ENCODE measurements at places on chromosomes 2 and 18.

- no peak for DNase-seq
Observed at GRCh38 chr2:129752686-129753085, 226.8 kb upstream of the RAB6C start.

DNA sequence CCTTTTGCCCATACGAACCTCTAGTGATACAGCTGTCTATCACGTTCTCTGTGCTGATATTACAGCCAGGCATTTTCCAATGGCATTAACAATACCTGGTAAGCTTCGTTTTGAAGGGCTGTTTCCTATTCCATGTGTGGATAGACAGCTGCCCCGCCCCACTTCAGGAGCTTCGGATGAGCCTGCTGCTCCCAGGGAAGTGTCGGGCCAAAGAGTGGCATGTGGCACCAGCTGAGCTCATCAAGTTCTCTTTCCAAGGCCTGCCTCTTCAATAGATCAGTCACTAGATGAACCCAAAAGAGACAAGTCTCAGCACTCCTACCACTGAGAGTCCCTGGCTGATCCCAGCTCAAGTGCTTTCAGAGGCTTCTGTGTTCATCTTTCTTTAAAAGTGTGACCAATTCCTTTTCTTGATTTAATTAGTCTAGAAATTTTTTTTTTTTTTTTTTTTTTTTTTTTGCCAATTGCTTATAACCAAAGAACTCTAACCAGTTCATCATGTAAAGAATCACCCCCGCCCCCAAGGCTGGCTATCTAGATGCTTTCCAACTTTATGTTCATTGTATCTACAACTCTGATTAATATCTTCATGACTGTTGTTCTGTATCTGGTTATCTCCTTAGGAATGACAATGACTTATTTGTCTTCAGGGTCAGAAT is 46.6 kb downstream of the HDAC4 start:
- DNase-seq = no peak

DNA sequence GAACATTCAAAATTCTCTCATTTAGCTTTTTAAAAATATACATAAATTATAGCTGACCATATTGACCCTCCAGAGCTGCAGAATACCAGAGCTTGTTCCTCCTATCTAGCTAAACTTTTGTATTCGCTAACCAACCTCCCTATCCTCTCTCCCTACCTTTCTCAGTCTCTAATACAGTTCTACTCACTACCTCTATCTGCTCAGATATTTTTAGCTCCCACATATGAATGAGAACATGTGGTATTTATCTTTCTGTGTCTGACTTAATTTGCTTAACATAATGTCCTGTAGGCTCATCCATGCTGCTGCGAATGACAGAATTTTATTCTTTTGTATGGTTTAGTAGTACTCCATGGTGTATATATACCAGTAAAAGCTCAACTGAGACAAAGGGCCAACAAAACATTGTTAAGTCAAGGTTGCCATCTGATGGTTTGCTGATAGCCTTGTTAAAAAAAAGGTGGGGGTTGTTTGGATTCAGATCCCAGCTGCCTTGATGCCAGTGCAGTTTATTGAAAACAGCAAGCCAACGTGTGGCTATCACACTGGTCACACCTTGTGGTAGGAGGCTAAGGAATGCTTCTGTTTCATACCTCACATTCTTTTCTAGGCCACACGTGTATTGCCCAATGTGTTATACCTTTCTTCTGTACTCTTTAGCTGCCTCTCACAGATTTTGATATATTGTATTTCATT is 101.5 kb downstream of the VWA3B start:
- DNase-seq = no peak

DNA sequence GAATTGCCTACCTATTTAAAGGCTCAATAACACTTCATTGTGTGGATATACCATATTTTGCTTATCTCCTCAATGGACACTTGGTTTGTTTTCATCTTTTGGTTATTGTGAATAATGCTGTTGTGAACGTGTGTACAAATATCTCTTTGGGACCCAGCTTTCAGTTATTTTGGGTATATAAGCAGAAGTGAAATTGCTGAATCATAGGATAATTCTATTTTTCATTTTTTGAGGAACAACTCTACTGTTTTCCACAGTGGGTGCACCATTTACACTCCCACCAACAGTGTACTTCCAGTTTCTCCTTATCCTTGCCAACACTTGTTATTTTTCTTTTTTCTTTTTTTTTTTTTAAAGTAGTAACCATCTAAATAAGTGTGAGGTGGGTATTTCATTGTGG is 29.0 kb downstream of the PTPN4 start:
- no peak for DNase-seq

DNA sequence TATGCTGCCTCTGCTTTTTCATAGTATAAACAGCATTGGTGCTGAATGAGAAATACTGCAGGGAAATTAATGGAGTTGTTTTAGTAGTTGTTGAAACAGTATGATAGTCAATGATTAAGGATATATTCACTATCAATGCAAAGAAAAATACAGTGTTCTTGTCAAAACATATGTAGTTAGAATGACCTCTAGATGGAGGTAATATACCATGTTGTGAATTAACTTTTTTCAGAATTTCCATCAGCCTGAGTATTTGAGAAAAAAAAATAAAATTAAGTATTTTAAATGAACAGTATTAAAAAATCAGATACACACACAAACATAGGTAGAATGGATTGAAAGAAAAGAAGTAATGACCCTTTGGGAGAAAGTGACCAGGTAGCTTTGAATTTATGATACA is 59.5 kb downstream of the RMDN2 start:
- no peak for DNase-seq

DNA sequence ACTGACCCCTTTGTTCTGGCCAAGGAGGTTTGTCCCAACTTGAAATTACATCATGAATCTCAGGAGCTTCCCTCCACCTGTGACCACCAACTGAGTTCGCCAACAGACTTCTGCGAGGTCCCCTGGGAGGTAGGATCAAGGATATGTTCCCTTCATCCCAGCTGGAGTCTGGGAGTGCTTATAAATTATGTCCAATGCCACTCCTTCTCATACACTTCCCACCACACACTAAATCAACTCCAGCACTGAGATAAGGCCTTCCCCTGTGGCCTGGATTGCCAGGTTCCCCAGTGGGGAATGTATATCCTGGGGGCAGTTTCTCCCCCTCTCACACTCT is 99.2 kb downstream of the RND3 start:
- DNase-seq = no peak

GRCh38 chr2:223232896-223233295 is 180.9 kb downstream of the KCNE4 start:
- DNase-seq = no peak

DNA sequence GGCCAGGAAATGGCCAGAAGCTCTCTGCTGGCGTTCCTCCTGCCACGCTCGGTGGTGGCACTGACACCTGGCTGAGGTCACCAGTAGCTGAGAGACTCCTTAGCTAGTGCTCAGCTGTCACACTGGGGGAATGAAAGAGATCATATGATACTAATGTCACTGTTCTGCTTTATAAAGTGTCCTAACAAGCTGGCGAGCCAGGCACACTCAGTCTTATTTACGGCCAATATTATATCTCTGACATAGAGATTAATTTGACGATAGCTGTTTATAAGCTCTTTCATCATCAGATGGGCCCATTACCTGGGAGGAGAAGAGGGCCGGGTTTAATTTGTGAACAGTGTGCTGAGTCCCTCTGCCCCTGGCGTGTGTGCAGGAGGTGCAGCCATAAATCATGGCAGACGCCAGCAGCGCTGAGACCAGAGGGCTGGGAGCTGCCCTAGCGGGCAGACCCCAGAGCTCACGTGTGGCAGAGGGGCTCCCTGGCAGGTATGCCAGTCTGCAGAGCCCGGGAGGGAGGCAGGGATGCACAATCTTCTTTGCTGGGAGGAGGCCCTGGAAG is 246.5 kb downstream of the HAUS1 start:
- DNase-seq = no peak

DNA sequence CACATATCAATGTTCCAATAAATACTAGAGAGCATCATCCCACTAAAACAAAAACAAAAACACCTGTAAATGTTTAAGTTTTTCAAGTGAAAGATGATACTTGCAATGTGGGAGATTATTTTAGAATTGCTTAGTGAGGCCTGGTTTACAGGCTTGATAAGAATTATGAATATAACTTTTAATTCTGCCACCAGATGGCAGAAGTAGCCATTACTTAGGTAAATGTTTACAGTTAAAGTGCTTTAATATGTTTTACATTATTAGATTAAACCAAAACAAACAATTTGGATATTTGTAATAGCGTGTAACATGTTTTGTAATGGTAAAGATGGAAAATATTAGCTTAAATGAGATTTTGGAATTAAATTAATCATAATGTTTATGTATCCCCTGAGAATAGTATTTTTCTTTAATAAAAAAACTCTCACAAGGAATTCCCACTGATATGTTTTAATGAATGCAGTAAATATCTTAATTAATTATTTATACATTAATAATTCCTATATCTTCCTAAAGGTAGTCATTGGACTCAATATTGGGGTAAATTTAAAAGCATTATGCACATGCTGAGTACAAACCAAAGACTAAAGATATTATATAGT is 522.0 kb downstream of the SPAG16 start:
- DNase-seq = no peak

- no peak for DNase-seq
Observed at GRCh38 chr2:26238311-26238958, 6.0 kb downstream of the HADHA start.

DNA sequence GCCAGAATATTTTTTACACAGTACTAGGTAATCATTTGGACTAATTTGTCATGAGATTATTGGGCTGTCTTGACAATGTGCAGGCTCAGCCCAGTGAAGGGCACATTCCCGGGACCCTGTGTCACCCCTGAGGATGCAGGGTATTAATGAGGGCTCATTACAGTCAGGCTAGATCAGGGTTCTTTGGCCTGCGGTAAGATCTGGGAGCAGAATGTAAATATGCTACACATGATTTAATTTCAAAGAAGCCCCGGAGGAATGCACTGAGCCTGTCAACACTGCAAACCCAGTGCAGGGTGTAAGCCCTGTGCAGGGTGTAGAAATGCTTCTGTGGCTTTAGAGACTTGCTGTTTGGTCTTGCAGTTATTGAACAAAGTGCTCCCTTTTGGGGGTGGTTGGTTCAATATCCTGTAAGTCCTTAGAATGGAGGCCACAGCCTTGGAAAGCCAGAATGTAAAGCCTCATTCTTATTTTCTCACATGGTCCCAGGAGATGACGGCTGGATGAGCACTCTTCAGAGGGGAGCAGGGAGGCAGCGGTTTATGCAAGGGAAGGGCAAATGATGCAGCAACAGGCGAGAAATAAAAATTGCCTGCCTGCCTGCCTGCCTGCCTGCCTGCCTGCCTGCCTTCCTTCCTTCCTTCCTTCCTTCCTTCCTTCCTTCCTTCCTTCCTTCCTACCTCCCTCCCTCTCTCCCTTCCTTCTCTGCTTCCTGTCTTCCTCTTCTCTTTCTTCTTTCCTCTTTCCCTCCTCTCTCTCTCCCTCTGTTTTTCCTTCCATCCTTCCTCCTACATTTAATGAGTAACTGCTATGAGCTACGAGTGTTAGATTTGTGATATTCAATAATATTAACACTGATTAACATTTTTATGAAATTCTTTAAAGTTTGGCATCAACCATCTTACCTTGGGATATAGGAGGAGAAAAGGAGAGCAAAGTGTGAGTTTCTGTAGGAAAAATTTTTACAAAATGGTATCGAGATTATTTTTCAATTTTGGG is 148.8 kb downstream of the VAPA start:
- no peak for DNase-seq

DNA sequence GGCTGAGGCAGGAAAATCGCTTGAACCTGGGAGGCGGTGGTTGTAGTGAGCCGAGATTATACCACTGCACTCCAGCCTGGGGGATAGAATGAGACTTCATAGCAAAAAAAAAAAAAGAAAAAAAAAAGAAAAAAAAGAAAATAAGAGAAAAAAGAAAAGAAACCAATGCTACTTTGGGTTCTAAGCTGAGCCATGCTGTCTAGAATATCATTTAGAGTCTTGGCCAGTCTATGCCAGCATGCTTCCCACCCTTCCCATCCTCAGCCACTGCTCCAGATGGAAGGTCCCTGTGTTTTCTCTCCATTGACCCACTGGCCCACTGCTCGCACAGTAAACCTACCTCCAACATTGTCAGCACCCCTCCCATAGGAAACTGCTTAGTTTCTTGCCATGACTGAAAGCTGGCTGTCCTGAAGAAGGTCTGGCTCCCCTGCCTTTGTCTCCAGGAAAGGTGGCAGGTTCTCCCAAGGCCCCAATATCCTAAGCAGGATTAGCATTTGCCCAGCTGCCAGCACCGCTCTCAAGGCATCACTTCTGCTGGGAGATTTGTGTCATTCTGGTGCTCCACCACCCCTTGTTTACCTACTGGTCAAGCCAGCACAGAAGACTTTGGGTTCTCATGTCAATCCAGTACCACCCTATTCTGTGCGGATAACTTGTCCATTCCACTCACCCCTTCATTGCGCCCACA is 47.3 kb upstream of the PAPOLG start:
- no peak for DNase-seq

- DNase-seq = no peak
Observed at GRCh38 chr2:207385076-207385475, 144.7 kb upstream of the CREB1 start.

DNA sequence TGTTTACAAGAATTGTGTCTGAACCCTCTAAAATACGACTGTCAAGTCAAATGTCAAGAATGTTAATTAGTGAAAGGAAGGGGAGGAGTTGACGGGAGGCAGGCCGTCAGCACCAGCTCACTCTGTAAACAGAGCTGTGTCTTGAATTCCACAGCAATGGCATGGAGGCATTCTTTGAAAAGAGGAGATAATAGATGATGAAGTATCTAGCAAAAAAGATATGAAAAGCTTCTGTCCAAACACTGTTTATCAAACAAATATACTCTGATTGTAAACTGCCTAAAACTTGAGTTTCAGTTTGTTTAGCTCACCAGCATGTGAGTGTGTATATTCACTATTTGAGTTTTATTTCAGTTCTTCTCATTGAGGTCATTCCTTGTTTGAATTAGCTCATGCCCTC is 94.7 kb upstream of the CDC42EP3 start:
- DNase-seq = no peak

- DNase-seq = no peak
Observed at GRCh38 chr2:108922141-108922915, 66.7 kb downstream of the EDAR start.

DNA sequence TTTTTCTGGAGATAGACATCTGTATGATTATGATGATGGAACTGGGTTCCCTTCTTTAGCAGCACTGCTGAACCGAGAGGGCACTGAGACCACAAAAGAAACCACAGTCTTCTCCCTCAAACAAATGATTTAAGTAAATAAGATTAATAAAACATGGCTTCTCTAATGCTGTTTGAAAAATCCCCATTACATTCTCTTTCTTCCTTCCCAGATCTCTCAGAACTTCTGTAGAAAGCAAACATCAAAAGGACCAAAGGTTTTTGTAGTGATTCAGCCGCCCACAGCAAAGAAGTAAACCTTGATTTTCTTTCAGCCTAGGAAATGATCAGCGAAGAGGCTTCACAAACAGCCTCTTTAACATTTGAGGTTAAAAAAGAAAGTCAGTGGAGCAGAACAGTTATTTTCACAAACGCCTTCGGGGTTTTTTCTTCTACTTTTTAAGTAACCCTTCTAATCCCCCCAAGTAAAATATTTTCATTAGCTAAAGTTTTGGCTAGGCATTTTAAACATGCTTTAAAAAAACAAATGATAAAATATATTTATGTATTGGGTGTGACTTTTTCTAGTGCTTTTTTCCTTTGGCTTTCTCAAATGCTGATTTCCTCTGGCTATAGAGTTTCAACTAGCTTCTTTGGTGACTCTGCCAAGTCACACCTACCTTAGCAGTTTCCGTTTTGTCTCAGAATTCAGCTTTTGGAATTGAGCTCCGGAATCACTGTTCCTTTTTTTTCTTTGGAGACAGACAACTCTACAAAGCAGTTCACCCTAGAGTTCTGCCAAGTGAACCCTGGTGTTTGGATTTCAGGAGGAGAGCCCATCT is 89.6 kb downstream of the UPP2 start:
- no peak for DNase-seq

All from activated T-cell treated with anti-CD3 and anti-CD28 coated beads, Interleukin-2, amount 50 U/mL, for 24 hours (primary cell).